ENCODE measurements at places on chromosomes 4 and X.

GRCh38 chr4:82500435-82501153, 61.2 kb downstream of the TMEM150C start:
- DNase-seq = no peak

DNA sequence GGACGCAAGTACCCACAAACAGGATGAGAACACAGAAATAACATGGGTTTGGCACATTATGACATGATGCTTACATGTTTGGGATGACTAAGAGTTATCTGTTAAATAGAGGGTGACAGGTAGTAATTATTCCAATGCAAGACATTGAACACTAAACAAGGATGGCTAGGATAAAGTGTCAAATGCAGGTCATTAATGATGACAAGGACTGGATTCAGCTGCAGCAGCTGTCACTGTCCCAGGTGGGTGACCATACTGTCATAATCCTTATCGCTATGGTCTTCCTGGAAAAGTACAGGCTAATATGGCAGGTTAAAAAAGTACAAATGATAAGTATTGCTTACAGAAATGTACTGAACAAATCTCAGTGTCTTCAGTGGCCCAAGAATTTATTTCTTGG, 123.9 kb downstream of the ANTXR2 start:
- no peak for DNase-seq

- no peak for DNase-seq
Measured at GRCh38 chr4:37706032-37706431, 19.9 kb upstream of the RELL1 start.

DNA sequence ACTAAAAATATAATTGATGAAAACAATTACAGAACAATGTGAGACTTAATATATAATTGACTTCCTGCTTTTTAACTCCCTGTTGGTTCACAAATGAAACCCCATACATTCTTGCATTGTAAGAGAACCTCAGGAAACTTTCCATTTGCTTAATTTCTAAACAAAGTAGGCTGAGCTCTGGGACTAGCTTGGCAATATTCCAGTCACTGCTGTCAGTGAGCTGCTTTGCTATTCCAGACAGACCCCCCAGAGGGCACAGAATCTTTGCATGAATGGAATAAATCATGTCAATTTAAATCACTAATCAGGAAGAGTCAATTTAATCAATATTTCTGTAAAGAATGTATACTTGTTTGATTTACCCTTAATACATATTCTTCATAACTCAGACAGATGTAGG, 110.6 kb downstream of the NEXMIF start:
- DNase-seq = no peak

DNA sequence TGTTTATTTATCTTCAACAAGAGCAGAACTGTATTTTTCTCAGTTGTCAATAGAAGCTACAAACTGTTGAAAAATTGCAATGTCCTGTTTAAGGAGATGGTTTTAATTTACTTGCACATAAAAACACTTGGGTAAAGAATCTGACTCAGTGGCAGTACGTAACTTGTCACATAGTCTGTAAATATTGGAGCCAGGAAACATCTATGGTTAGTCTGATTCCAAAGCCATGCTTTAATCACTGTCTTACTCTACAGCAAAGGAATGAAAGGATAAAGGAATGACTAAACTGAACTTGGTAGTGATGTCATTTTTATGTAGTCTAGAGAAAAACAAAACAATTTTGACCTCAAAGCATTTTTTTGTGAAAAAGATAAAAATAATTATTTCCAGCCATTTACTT, 537.2 kb downstream of the STIM2 start:
- no peak for DNase-seq

GRCh38 chr4:1760521-1761071, 32.5 kb upstream of the FGFR3 start:
- no peak for DNase-seq

DNA sequence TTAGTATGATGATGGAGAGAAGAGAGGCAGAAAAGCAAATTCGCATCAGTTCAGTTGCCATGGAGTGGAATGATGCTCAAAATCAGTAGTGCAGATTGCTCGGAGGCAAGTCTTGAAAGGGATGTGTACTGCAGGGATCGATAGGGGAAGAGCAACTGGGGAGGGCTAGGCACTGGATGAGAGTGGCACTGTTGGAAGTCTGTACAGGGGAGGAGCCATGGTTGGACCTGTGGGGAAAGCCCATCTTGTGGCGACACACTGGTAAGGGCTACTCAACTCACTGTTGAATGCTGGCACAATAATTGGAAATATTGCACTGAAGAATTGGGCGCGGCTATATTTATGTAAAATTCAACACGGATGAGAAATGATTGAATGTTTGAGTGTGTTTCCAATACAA, 1.2 kb downstream of the RAB9B start:
- no peak for DNase-seq

- no peak for DNase-seq
Measured at GRCh38 chrX:51931566-51932150, 38.2 kb downstream of the MAGED1 start.

DNA sequence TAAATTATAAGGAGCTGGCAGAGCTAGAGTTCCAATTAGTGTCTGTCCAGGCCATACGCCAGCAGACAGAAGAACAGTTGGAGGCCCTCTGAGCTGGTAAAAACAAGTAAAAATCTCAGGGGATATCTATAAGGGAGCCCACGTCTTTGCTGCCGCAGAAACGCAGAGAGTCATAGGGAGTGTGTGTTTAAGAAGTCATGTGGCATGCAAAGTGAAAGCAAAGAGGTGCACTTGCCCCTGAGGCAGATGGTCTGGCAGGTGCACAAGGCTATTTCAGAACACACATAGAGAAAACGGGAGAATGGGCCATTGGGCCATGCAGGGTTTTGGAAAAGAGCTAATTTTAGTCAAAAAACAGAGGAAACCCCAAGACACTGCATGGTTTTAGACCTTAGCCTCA, 92.7 kb downstream of the NAP1L3 start:
- no peak for DNase-seq

DNA sequence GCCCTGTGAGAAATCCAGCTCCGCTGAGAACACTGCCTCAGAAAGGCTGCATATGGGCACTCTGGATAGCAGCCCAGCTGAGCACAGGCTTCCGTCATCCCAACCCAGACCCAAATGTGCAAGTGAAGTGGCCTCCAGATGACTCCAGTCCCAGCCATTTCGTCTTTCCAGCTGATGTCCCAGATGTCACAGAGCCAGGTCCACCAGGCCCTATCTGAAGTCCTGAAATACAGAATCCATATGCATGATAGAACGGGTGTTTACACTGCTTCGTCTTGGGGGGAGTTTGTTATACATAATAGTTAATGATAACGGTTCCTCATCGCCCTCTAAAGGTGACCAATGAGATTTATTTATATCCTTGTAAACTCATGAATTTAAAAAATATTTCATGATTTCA, 72.6 kb upstream of the TRIM2 start:
- no peak for DNase-seq

DNA sequence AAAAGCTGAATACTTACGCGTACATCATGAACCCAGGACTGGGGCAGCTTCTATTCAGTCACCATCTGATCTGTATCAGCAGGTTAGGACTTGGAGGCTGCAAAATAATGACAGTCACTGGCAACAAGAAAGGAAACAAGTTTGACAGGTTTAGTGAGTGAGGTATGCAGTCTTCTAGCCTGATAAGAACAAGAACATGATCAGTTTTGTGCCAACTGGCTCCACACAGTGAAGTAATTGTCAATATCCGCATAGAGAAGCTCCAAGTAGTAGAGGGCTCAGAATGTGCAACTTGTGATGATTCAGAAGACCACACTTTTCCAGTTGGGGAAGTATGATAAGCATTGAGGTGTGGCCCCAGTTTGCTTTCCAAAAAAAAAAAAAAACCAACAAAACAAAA, at the start of gene TMPRSS11F:
TMPRSS11F (minus strand) TSS at position 77 of the 400 bp plus-strand sequence; CDS start at position 28, 49 bp downstream.
- no peak for DNase-seq

DNA sequence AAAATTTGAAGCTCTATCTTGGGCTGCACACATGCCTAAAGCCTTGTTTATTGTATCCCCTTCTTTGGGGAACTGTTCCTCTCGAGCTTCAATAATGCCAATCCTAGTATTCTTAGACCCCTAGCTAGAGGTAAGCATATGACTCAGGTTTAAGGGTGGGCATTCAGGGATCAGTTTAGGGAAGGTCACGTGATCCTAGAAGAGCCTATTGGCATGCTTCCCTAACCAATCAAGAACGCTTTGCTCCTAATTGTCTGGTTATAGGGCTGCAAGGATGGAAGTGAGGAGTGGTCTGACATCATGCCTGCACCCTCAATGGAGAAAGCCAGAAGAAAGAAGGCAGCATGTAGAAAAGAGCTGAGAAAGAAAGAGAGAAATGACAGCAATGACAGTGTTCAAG, 46.9 kb downstream of the TLR10 start:
- no peak for DNase-seq

GRCh38 chr4:89519771-89520320, 212.2 kb upstream of the GPRIN3 start:
- DNase-seq = no peak

- DNase-seq = no peak
Measured at GRCh38 chr4:184280137-184280536, 62.5 kb upstream of the ENPP6 start.

- no peak for DNase-seq
Measured at GRCh38 chrX:53300157-53300556, 18.8 kb upstream of the IQSEC2 start.

- DNase-seq = no peak
Measured at GRCh38 chr4:1297456-1298325, 8.0 kb downstream of the MAEA start.

DNA sequence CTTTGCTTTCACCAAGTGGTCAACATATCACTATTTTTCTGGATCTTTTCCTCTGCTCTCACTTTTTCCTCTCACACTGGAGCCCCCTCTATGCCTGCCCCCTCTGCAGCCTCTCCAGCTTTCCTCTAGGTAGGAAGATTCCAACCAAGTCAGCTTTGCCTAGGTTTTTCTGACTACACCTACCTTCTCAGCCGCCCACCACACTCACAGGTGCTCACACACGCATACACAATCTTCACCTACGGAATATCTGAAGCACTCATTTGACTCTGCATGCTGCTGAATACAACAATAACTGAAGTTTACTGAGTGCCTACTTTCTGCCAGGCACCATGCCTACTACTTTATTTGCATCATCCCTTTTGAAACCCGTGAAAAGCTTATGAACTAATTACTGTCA, 328.0 kb downstream of the PPP3CA start:
- no peak for DNase-seq

DNA sequence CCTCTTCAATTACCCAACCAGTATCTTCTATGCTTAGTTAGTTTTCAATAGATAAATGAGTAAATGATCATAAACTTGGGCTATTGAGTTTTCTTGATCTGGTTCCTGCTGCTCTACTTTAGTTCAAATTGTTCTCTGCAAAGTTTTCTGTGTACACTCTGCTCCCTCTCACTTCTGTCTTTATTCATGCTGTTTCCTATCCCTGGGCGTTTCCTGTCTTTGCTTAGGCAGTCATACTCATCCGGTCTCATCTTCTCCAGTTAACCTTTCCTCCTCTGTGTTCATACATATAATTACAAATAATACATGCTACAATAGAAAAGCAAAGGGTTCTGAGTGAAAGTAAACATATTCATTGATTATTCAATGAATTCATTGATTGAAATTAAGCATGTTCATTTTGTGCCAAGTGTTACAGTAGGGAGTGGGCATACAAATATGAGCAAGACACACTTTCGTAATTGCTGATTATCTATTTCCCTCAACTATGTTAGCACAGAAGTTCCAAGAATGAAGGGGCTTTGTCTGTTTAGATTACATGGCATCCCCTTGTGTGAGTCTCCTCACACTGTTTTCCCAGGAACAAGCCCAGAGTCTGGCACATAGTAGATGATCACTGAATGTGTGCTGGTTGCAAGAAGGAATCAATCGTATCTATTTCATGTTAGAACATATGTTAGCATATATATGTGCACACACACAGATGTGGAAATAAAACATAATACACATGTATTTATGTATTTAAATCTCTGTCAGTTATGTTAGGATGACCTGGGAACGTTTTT, 1.1 kb downstream of the RAB39B start:
- no peak for DNase-seq

- DNase-seq = no peak
Measured at GRCh38 chrX:110284159-110284558, 33.7 kb downstream of the AMMECR1 start.

DNA sequence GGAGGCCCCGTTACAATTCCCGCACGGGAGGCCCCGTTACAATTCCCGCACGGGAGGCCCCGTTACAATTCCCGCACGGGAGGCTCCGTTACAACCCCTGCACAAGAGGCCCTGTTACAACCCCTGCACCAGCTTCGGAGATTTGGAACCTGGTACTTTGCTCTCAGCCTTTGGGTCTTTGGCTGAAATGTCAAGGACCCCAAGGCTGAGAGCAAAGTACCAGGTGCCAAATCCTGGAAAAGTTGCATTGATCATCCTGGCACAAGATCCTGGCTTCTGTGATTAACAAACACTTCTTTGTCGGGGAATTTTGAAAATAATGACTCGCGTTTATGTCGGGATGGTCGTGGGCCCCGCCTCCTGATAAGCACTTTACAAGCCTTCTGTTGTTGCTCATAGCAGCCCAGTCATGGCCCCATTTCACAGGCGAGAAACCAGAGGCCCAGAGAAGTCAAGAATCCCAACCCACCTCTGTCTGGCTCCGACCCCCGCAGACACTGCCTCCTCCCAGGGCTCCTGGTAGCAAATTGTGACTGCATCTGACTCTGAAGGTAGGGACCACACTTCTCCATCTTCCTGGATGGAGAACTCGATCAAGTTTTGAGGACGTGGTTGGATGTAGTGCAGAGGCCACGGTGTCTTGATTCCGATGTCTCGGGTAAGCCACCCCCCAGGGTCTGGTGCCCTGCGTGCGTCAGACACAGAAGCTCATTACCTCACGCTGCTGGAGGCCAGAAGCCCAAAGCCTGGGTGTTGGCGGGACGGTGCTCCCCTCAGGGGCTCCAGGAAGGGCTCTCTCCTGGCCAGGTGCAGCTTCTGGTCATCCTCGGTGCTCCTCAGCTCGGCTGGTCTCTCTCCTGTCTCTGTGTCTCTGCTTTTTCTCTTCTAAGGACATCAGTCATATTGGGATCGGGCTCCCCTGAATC, 60.3 kb downstream of the ADRA2C start:
- DNase-seq = no peak

GRCh38 chr4:2261110-2261852, 628 bp downstream of the MXD4 start:
- no peak for DNase-seq

- DNase-seq = no peak
Measured at GRCh38 chr4:826508-827208, 729 bp upstream of the CPLX1 start.

GRCh38 chr4:6728320-6729029, 12.5 kb downstream of the BLOC1S4 start:
- DNase-seq = no peak

- DNase-seq = no peak
Measured at GRCh38 chrX:37716602-37717001, 31.0 kb downstream of the XK start.
